ENCODE measurements at places on chromosomes 4 and X. TPM values are rescaled to one million over a fixed set of nuclear protein-coding genes. Genes with fewer than 3 reads are reported as not detected.

DNA sequence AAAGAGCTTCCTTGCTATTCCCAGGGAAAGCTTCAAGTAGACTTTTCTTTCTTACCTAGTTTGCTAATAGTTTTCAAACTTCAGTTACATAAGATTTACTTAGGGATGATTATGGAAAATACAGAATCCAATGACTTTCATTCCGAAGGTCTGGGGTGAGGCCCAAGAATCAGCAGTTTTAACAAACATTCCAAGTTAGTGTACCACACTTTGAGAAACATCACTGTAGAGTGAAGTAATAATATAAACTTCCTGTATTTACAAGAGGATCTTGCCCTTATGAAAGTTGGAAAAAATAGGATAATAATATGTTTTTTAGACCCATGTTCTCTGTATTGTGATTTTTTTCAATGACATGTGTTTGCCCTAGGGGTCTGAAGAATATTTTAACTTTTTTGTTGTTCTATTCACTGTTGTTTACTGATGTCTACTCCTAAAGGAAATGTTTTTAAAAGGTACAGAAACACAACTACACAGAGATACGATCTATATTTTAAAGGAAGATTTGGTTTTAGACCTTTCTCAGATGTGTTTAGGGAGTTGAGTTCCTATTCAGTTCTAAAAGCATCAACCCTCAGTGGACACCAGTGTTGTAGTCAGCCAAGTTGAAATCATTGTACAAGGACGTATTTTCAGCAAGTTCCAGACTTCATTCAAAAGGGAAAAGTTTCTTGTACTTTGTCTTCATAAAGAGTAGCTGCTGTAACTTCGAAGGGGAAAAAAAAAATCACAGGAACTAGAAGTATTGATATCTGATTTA, 295.8 kb upstream of the SLC7A11 start:
- H3K27ac ChIP-seq = no peak overlapping the region
- no peak for DNase-seq

- H3K36me3 ChIP-seq = no peaks in the 10 kb centered on the region
- no peak overlapping the region for H3K4me3 ChIP-seq
- no peak overlapping the region for H3K27ac ChIP-seq
- no peak for DNase-seq
- H3K4me1 ChIP-seq = no peaks in the 10 kb centered on the region
- H3K27me3 ChIP-seq = no peaks in the 10 kb centered on the region
These were observed 90.2 kb upstream of the UNC5C start for GRCh38 chr4:95638920-95639501.

- H3K4me1 ChIP-seq = no peaks in the 10 kb centered on the region
- no peak for DNase-seq
- no peaks in the 10 kb centered on the region for H3K36me3 ChIP-seq
- no peaks in the 10 kb centered on the region for H3K27me3 ChIP-seq
These were observed 620.9 kb upstream of the GALNT7 start for GRCh38 chr4:172547724-172548123.

GRCh38 chr4:80423553-80424224, 88.2 kb downstream of the CFAP299 start:
- no peaks in the 10 kb centered on the region for H3K36me3 ChIP-seq
- H3K27ac ChIP-seq = no peak overlapping the region
- H3K27me3 ChIP-seq = no peaks in the 10 kb centered on the region
- no peak for DNase-seq
- no peak overlapping the region for H3K4me3 ChIP-seq

- H3K4me3 ChIP-seq = no peak overlapping the region
- H3K36me3 ChIP-seq = no peaks in the 10 kb centered on the region
- DNase-seq = no peak
- H3K4me1 ChIP-seq = peaks cover 2% of the 10 kb centered on the region
These were observed 3.5 kb downstream of the SERPINA7 start for GRCh38 chrX:106035064-106035463.

DNA sequence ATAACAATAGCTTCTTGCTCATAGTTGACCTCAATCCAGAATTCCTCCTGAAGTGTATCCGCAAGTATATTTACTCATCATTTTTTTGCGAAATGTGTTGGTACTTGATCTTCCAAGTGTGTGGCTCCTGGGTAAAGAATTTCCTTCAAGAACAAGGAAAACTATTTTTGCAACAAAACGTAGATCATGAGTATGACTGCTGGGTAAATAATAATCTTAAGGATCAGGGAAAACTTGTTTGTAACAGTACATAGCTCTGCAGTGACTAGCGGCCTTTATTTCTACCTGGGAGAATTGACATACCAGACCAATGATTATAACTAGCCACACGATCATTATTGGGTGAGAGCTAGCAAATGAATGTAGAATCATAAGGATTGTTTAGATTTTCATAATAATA, 1311.7 kb downstream of the ARAP2 start:
- H3K36me3 ChIP-seq = no peaks in the 10 kb centered on the region
- H3K27ac ChIP-seq = no peak overlapping the region
- H3K4me3 ChIP-seq = no peak overlapping the region
- no peak for DNase-seq

GRCh38 chr4:78288327-78288726, 231.2 kb downstream of the FRAS1 start:
- peaks cover 23% of the 10 kb centered on the region for H3K4me1 ChIP-seq
- no peaks in the 10 kb centered on the region for H3K27me3 ChIP-seq
- DNase-seq = no peak
- H3K4me3 ChIP-seq = no peak overlapping the region
- H3K27ac ChIP-seq = peak overlapping the region; percentile 45

GRCh38 chr4:110164251-110164650, 34.2 kb downstream of the ELOVL6 start:
- H3K4me3 ChIP-seq = no peak overlapping the region
- H3K27me3 ChIP-seq = no peaks in the 10 kb centered on the region
- no peak for DNase-seq
- H3K4me1 ChIP-seq = peaks cover 7% of the 10 kb centered on the region

- no peak overlapping the region for H3K4me3 ChIP-seq
- no peaks in the 10 kb centered on the region for H3K36me3 ChIP-seq
- DNase-seq = no peak
- H3K27ac ChIP-seq = no peak overlapping the region
These were observed 138.8 kb downstream of the NDST3 start for GRCh38 chr4:118173126-118173525.

GRCh38 chr4:84503495-84504437, 4.7 kb upstream of the NKX6-1 start:
- DNase-seq = peak; percentile 67
- H3K27ac ChIP-seq = no peak overlapping the region
- no peaks in the 10 kb centered on the region for H3K4me1 ChIP-seq

GRCh38 chr4:60133375-60133774, 1066.8 kb upstream of the ADGRL3 start:
- H3K4me3 ChIP-seq = no peak overlapping the region
- H3K27ac ChIP-seq = no peak overlapping the region
- H3K27me3 ChIP-seq = no peaks in the 10 kb centered on the region

- DNase-seq = no peak
- H3K36me3 ChIP-seq = no peaks in the 10 kb centered on the region
- H3K4me3 ChIP-seq = no peak overlapping the region
- no peaks in the 10 kb centered on the region for H3K27me3 ChIP-seq
These were observed 89.4 kb upstream of the NPY2R start for GRCh38 chr4:155119006-155119405.

DNA sequence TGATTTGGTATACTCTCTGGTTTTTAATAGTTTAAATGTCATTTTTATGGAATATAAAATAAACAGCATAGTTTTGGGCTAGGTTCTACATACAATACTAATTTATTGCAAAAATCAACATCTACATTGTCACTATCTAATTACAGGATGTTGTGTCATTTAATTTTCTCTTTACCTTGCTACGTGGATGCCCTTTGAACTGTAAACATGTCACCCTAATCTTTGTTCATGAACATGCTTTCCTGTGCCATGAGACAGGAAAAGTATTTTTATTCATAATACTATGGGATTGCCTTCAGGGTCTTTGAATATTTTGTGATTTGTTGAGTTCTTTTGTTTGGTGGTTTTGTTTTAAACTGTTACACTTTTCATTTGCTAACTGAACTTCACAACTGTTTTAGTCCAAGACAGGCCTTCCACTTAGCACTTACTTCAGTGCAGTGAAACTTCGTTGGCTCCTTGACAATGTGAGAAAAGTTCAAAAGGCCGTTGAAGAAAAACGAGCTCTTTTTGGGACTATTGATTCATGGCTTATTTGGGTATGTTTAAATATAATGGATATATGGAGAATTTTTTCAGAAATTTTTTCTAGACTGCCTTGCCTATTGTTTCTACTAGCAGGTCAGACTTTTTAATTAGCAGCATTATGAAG, 40.9 kb downstream of the GK start:
- H3K4me3 ChIP-seq = no peak overlapping the region
- no peaks in the 10 kb centered on the region for H3K4me1 ChIP-seq
- DNase-seq = no peak
- peaks cover under 1% of the 10 kb centered on the region for H3K27me3 ChIP-seq
- no peak overlapping the region for H3K27ac ChIP-seq

GRCh38 chr4:18689308-18690115, 668.0 kb upstream of the LCORL start:
- no peaks in the 10 kb centered on the region for H3K27me3 ChIP-seq
- no peak overlapping the region for H3K4me3 ChIP-seq
- no peak for DNase-seq
- H3K36me3 ChIP-seq = no peaks in the 10 kb centered on the region
- no peak overlapping the region for H3K27ac ChIP-seq
- no peaks in the 10 kb centered on the region for H3K4me1 ChIP-seq

DNA sequence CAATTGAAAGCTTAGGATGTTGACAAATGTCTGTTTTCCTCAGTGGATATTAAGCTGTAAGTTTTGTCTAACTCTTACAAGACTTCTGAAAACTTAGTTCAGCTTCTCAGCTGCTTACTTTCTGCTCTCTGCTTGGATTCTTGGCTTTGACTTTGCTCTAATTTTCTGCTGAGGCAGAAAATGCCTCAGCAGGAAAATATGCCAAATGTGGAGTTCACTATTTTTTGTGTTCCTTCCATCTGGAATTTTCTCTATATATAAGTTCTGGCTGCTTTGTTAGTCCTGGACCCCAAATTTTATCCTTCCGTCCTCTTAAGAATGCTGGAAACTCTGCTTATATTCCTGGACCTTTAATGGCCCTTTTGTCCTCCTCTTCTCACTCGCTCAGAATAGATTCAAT, 352.6 kb upstream of the NWD2 start:
- H3K27me3 ChIP-seq = no peaks in the 10 kb centered on the region
- no peaks in the 10 kb centered on the region for H3K36me3 ChIP-seq
- no peak for DNase-seq
- no peak overlapping the region for H3K27ac ChIP-seq

DNA sequence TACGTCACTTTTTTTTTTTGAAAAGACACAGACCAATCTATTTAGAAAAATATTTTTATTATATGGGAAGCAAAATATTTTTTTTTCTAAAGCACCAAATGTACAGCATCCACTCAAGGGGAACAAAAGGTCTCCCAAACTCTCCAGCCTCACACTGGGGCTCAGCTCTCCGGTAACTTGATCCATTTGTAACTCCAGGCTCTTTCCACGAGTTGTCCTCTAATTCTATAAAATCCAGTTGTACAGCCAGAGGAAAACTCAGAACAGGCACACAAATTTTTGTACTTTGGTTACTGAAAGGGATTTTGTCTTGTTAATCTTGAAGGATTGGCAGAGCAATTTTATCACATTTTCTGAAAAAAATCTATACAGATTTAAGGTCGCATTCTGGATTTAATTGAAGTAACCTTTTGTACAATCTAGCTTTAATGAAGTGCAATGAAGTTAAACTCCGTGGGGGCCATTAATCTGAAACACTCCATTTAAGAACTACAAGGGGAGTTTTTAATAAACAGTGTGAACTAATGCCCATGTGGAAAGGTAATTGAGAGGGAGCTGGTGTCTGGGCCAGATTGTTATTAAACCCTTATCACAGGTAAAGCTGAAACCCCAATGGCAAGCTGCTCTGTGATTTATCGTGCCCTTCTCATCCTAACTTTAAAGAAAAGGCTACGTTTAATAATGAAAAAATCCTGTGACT, 161.2 kb upstream of the FRG1 start:
- DNase-seq = peak; percentile 76
- H3K27ac ChIP-seq = no peak overlapping the region
- no peak overlapping the region for H3K4me3 ChIP-seq
- H3K4me1 ChIP-seq = no peaks in the 10 kb centered on the region

DNA sequence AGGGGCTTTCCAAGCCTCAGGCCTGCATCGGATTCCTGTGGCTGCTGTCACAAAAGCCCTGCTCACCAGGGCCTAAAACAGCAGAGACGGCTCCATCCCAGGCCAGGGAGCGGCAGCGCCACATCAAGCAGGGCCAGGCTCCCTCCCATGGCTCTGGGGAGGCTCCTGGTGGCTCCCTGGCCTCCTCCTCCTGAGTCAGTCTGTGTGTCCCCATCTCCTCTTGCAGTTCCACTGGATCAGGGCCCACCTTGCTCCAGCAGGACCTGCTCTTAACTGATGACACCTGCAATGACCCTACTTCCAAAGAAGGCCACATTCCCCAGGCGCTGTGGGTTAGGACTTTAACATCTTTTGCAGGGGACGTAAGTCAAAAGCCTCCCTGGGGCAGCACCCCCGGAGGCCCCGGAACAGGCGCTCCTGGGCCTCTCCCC, 51.9 kb downstream of the CPZ start:
- DNase-seq = no peak
- H3K4me1 ChIP-seq = no peaks in the 10 kb centered on the region
- H3K36me3 ChIP-seq = no peaks in the 10 kb centered on the region
- H3K27me3 ChIP-seq = peaks cover 10% of the 10 kb centered on the region
- no peak overlapping the region for H3K27ac ChIP-seq

DNA sequence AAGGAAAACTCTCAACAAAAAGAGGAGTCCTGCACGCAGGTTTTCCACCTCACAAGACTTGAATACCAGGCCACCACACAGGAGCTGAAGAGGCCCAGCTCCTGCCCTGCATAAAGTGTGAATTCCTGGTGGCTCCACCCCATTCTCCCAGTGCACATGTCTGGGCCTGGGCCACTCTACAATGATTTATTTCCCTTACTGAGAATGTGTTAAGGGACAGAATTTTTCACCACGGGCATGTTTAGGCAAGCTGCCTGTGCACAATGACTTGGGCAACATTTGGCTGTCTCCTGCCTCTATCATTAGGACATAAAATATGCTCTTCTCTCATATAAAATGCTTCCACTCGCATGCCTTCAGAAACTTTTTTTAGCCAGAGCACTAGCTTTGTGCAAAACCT, 197.1 kb downstream of the SLC7A11 start:
- no peaks in the 10 kb centered on the region for H3K4me1 ChIP-seq
- no peak overlapping the region for H3K27ac ChIP-seq
- no peak for DNase-seq
- H3K36me3 ChIP-seq = no peaks in the 10 kb centered on the region

- H3K4me1 ChIP-seq = no peaks in the 10 kb centered on the region
- no peak for DNase-seq
- H3K27ac ChIP-seq = no peak overlapping the region
- no peaks in the 10 kb centered on the region for H3K36me3 ChIP-seq
These were observed 16.7 kb upstream of the RBM41 start for GRCh38 chrX:107135049-107135964.

TMSB15A gene
- not detected for total RNA-seq

ADGRL3 gene
- total RNA-seq = 8.9 TPM

SOWAHD gene
- 1.3 TPM for total RNA-seq

PCDH18 gene
- 10.1 TPM for total RNA-seq

VGLL1 gene
- 2.2 TPM for total RNA-seq

EVC gene
- 159 TPM for total RNA-seq

CYTL1 gene
- 1.7 TPM for total RNA-seq

FAM184B gene
- 0.09 TPM for total RNA-seq

HSD17B13 gene
- total RNA-seq = not detected

TCEAL9 gene
- total RNA-seq = 40.8 TPM

BRS3 gene
- not detected for total RNA-seq

ARX gene
- total RNA-seq = 0.31 TPM

TRIM75 gene
- not detected for total RNA-seq
